ENCODE measurements at places on chromosomes 1 and 21.

DNA sequence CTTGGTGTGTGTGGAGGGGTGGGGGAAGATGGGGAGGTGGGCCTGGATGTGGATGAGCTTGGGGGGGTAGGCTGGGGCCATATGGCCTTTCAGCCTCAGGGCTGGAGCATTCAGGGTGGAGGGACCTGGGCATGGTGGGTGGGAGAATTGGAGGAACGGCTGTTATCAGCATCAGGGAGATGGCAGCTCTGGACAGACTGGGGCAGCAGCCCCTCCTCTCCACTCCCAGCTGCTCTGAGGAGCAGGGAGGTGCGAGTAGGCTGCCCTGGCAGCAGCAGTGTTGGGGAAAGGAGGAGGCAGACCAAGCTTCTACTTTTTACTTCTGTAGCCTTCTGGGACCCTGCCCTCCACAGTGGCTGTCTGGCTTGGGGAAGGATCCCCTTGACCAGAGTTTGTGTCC lies 10.2 kb downstream of the PPFIA4 start:
- no peak for DNase-seq

DNA sequence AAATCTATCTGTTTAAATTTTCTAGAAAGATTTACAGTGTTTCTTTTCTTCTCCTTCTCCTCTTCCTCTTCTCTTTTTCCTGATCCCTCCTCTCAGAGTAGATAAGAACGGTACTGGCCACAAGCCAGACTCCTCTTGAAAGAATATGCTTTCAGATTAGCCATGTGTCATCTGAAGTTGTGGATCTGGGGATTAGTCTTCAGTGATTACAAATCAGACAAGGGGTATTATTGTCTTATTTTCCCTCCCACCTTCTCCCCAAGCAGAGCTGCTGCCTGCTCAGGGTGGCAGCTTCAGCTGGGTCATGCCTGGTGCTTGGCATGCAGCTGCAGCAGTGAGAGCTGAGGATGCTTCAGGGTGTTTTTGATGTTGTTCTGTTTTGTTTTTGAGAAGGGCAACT lies 42.7 kb downstream of the SGIP1 start:
- no peak for DNase-seq

- no peak for DNase-seq
These were observed 282.8 kb upstream of the PROX1 start for GRCh38 chr1:213704941-213705340.

DNA sequence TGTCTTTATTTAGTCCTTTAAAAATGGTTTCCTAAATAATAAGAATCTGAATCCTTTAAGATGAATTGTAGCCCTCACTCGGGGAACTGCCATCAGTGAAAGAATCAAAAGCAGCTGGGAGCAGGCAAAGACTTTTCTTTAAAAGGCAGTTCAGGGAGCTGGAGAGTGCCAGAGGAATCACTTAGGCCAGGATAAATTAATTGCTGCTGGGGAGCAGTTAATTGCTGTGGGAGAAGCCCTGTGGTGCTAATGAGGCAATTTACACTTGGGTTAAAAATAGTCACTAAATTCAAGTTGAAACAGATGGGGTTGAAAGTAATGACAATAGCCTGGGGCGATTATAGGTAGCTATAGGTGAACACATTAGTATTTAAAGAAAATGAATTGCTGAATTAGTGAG lies 38.7 kb upstream of the COL24A1 start:
- no peak for DNase-seq

DNA sequence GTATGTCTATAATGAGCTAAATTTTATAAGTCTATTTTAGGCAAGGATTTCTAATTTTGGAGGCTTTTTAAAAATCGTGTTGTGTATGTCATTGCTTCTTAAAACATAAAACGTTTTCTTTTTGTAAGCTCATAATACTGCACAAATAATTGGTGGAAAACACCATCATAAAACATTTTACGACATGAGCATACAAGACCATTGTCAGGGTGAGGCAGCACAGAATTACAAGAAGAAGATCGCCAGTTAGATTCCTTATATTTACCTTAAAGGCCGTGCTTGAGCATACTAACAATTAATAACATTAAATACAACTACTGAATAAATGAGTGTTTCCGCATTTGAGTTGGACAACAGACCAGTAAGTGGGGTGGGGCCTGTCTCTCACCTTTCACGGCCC lies 19.1 kb upstream of the LMX1A start:
- DNase-seq, result no peak

- DNase-seq, result peak; percentile 64
These were observed 37.1 kb downstream of the CCN1 start for GRCh38 chr1:85617633-85618100.

DNA sequence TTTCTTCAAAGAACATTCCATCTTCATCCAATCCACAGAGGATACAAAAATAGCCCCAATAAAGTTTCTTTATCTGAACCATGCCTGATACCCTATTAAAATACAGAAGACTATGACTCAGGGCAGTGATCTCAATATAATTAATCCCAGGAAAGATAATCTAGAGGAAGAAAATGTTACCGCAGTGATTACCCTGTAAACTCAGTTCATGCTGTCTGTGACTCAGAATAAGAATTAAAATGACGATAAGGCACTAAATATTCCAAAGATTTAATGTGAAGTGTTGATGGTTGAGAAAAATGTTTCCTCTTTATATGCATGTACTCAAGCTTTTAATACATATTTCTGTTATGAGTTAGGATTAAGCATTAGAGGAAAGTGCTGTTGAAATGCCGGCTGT lies 88.6 kb upstream of the LYPLAL1 start:
- peak; percentile 51 for DNase-seq

DNA sequence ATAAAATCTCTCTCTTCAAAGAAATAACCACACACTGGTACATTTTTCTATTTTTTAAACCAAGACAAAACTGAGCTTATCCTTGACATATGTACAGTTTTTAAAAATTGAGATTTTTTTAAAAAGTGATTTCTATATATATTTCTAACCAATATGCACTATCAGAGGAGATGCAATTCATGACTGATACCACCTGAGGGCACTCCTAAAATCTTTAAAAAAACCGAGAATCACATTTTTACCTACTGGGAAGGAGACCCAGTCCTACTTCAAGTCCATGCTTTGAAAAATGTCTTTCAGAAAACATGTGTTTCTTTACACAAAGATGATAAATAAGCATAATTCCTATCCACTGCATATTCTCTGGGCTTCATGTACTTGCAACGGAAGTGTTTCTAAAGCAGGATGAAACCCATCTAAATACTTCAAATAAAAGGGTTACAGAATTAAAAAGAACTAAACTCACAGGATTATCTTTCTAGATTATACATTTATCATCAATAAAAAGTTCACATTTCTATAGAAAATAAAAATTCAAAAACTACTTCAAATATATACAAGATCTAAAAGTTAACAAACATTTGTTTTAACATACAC lies 98.6 kb downstream of the ENAH start:
- peak; percentile 46 for DNase-seq

GRCh38 chr1:13478692-13479091 lies 35.1 kb downstream of the LRRC38 start:
- DNase-seq, result no peak

DNA sequence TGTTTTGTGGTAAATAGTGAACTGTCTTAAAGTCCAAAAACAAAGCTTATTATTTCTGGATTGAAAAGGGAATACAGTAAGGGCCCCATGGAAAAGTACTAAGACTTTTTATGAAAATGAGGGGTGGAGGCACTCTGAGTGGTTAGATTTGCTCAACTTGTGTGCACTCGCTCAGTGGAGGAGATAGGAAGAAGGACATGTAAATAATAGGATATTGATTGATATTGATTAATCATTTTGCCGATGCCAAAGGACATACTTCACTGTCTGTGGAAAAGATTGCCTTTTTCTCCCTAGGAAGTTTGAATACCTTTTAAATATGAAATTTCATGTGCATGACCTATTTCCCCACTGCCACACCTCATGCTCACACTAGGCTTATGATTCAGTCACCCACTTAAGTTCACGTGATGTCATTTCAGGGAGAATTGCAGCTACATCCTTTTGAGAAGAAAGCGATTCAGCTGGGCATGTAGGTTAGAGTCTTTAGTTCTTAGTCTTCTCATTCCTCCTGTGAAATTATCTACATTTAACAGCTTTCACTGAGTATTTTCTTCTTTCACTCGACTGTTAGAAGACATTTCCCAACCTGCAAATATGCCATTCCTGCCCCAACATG lies 5.0 kb downstream of the MTR start:
- DNase-seq, result no peak

- DNase-seq, result no peak
These were observed 57.1 kb upstream of the ID3 start for GRCh38 chr1:23616292-23616824.

GRCh38 chr1:10659218-10659617 lies 137.2 kb downstream of the CASZ1 start:
- no peak for DNase-seq

- peak; percentile 62 for DNase-seq
These were observed 61.7 kb downstream of the FCRL5 start for GRCh38 chr1:157490467-157491165.

DNA sequence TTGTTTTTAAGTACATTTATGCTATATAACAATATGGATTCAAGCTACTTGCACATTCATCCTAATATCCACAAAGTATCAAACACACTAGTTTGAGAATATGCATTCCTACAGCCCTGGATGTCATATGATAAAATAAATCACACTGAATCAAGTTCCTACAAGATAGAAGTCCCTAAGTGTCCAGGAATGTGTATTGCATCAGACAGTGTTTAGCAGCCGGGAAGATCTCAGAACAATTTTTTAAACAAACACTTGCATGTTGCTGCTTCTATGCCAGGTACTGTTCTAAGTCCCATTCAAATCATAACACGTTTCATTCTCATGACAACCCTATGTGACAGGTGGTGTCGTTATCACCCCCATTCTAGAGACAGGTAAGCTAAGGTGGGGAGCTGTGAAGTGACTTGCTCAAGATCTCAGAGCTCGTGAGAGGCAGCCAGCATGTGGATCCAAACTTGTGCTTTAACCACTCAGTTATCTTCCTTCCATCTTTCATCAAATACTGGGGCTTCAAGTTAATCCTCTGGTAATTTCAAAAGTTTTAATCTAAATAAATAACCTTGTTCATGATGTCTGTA lies 68.3 kb upstream of the KIF26B start:
- DNase-seq, result peak; percentile 62

GRCh38 chr1:25008192-25008485 lies 78.1 kb upstream of the RUNX3 start:
- no peak for DNase-seq

GRCh38 chr1:174408146-174408545 lies 39.6 kb upstream of the GPR52 start:
- no peak for DNase-seq

GRCh38 chr1:88746916-88747315 lies 62.8 kb downstream of the PKN2 start:
- DNase-seq, result no peak

- no peak for DNase-seq
These were observed 11.6 kb upstream of the OLFML2B start for GRCh38 chr1:162035241-162035640.

DNA sequence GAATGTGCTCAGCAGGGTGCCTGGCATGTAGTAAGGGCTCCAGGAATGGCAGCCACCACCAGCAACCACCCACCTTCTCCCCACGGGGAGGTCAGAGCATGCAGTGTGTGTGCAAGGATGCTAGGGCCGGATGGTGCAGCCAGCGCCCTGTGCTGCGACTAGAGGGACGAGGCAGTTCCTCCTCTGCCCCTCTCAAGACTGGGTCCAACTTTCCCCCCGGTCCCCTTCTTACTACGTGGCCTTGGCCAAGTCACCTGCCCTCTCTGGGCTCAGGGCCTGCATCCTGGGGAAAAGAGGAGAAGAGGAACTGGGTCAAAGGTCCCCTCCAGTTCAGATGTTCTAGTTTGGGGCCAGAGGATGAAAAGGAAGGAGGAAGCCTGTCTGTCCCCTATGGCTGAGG lies 71.6 kb upstream of the TARDBP start:
- no peak for DNase-seq

DNA sequence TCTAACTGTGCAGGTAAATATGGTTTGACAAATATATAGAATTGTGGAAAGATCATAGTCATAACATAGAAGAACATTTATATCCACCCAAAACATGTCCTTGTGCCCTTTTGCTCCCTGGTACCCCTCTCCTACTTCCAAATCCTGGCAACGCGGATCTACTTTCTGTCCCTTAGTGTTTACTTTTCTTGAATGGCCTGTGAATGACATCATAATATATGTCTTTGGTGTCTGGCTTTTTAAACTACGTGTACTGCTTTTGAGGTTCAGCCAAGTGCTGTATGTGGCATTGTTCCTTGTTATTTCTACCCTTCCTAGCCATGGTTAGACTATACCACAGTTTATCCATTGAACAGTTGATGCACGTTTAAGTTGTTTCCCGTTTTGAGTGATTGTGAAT lies 155.6 kb downstream of the SDCCAG8 start:
- no peak for DNase-seq

DNA sequence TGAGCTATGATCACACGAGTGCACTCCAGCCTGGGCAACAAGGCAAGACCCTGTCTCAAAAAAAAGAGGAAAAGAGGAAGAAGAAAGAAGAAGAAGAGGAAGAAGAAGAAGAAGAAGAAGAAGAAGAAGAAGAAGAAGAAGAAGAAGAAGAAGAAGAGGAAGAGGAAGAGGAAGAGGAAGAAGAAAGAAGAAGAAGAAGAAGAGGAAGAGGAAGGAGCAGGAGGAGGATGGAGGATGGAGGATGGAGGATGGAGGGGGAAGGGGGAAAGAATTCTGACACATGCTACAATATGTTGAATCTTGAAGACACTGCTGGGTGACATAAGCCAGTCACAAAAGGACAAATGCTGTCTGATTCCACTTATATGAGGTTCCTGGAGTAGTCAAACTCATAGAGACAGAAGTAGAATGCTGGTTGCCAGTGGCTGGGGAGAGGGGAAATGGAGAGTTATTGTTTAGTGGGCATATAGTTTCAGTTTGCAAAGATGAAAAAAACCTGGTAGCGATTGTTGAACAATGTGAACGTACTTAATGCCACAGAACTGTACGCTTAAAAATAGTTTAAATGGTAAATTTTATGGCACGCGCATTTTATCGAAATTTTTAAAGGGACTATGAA lies 47.3 kb upstream of the COA6 start:
- no peak for DNase-seq

DNA sequence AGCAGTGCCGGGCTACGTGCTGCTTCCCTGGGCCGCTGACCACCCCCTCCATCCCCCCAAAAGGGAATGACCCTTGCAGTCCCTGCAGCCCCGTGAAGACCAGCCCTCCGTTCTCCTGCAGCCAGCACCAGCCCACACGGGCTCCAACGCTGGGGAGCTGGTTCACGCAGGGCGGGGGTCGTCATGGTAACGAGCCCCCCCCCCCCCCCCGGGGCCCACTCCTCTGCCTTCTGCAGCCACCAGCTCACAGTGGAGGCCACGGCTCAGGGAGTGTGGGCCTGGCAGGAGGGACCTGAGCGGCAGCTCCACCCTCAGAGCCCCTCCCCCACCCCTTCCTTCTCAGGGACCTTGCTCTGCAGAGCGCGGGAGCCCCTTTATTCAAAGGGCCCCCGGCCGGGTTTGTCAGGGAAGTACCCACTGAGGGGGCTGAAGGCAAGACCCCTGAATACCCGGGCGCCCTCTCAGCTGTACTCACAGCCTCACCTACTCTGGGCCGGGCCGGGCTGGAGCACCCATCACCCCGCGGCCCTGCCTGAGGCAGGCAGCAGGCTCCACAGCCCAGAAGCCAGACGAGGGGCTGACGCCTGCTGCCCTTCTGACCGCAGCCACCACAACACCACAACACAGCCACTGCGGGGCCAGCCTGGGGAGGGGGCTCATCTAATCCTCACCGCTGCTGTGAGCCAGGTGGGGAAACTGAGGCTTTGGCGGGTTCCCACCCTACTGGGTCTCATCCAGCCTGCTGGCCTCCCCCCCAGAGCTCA lies 12.6 kb downstream of the MEGF6 start:
- no peak for DNase-seq
